ENCODE measurements at places on chromosomes 2 and 18.

- DNase-seq, result no peak
Observed at GRCh38 chr2:202636213-202636513, 1.4 kb downstream of the FAM117B start.

DNA sequence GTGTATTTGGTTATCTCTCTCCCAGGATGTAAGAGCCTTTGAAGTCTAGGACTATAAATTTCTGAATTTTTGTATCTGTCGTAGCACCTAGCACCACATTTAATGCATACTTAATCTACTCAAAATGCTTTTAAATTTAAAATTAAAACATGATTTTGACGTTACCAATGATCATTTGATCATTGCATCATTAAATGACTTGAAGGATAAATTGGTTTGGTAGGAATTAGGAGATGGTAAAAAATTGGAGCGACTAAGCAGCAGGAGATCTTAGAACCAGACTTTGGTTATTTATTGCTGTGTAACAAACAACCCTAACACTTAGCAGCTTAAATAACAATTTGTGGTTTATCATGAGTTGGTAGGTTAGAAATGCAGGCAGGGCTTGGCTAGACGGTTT is 84.9 kb downstream of the MYO3B start:
- DNase-seq, result no peak

GRCh38 chr2:158477202-158477601 is 20.4 kb downstream of the PKP4 start:
- no peak for DNase-seq

DNA sequence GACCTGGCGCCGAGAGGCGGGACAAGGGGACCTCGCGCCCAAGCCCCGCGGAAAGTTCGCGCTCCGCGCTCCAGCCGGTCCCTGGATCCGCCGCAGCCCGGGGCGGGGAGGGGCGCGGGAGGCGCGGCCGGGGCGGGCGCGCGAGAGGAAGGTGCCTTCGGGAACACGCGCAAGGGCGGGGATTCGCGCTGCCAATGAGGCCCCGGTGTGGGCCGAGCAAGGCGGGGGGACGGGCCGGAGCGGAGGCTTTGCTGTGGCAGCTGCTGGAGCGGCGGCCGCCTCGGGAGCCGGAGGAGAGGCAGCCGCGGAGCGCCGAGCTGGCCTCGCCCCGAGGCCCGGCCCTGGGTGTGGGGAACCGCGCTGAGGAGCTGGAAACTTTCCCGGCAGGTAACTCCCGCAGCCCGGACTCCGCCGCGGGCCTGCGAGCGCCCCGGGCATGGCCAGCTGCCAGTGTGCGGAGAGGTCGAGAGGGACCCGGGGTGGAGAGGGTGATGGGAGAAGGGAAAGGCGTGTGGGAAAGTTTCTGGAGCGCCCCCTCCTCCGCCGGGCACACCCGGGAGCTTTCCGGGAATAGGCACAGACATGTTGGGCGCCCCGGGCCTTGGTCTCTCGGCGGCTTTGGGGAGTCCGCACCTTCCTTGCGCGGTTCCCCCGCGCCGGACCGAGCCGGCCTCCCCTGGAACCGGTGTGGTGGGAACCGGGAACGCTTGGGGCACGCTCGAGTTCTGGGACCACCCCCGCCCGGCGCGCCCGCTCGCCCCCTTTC is at the start of gene TANC1:
Gene TANC1 (plus strand): TSS at position 245 of the 766 bp plus-strand sequence. CDS start 97,271 bp downstream, outside the sequence.
- DNase-seq, result peak; percentile 95

GRCh38 chr2:37415128-37415820 is 70.8 kb downstream of the QPCT start:
- DNase-seq, result no peak

GRCh38 chr18:80106482-80107051 is 2.5 kb upstream of the ADNP2 start:
- DNase-seq, result no peak

- no peak for DNase-seq
Observed at GRCh38 chr2:148455791-148456190, 188.8 kb upstream of the EPC2 start.

GRCh38 chr2:223041527-223042109 is 10.4 kb upstream of the KCNE4 start:
- DNase-seq, result peak; percentile 91

GRCh38 chr18:55361492-55362250 is 226.3 kb downstream of the TCF4 start:
- no peak for DNase-seq

GRCh38 chr2:19362094-19362754 is 3.8 kb upstream of the OSR1 start:
- DNase-seq, result no peak

- DNase-seq, result no peak
Observed at GRCh38 chr2:181646415-181646987, 10.4 kb downstream of the CERKL start.

- DNase-seq, result no peak
Observed at GRCh38 chr2:215218587-215219577, 80.5 kb upstream of the ABCA12 start.

DNA sequence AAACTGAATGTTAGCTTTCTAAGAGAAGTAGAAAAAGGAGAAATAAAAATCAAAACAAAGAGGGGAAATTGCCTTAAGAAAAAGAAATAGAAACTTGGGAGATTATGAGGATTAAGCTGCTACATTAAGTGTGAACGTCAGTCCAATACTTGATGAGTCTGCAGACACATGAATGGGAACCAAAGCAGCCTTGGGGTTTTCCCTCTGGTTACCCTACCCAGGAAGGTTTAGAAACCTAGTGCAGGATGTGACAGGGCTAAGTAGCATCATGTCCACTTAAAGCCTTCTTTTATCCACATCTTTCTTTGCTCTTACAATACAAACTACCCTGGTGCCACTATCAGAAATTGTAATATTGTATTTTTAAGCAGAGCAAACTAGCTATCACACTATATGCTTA is 22.3 kb downstream of the SLC35F5 start:
- DNase-seq, result no peak

GRCh38 chr2:14867853-14868252 is 235.3 kb downstream of the LRATD1 start:
- no peak for DNase-seq

DNA sequence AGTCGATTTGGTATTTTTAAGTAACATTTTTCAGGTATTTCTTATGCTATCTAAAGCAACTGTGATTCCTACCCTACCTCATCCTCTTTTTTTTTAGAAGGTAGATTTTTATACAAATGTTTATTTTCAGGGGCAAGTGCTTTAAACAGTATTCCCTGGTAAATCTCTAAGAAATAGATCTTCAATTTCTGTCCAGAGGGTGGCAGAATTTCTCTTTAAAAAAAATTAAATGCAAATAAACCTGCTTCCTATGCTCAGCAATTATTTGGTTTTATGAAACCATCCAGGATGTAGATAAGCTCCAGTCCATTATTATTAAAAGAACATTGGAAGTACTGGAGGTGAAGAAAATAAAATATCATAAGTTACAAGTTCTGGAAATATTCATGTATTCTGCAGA is 191.9 kb downstream of the MYO3B start:
- DNase-seq, result no peak

DNA sequence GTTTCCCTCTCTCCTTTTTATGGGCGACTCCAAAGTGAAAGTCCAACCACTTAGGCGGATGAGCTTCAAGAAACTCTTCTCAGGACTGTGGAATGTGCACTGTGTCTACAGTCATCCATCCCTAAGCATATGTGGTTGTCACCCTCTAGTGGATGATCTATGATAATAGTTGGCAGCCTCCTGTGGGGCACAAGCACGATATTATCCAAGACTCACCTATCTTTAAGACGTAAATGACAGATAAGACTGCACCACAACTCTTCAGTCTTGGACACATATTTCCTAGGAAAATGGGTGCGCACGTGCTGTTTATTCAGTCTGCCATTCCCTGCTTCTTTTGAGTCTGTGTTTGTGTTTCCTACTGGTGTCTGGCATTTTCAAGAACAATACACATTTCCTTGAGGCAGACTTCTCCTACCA is 145.5 kb upstream of the CTAGE1 start:
- peak; percentile 85 for DNase-seq

DNA sequence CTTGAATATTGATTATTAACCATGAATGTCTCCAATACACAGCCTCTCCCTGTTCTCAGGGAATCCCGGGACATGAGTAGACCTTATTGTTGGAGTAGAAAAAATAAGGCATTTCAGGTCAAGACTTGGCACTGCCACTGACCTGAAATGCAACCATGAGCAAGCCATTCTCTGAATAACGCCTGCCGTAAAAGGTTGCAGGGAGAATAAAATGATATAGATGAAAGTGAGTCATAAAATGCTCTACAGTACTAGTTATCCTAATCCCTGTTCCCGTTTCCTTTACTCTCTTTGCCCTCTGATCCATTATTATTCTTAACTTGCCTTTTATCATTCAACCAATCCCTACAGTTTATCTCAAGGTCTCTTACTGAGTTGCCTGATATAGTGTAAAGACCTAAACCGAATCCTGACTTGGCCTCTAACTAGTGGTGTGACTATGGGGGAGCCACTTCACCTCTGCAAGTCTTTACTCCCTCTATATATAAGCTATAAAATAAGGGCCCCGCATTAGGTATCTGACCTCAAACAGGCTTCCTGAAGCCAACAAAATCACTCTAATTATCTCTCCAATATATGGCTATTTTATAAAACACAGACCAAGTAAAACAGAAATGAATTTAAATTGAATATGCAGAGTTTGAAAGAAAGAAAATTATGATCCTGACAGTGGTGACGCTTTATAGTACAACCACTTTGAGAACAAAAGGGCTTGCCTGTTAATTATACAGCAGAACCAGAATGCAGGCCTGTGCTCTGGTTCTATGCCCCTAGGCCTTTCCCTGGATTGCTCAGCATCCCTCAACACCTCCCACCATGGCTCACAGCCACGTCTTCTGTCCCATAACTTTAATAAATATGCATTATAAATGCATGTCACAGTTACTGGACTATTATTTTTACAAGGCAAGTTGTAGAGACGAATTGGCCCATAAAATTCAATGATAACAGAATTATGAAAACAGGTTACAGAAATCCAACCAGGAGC is 183.1 kb downstream of the STK39 start:
- DNase-seq, result no peak

DNA sequence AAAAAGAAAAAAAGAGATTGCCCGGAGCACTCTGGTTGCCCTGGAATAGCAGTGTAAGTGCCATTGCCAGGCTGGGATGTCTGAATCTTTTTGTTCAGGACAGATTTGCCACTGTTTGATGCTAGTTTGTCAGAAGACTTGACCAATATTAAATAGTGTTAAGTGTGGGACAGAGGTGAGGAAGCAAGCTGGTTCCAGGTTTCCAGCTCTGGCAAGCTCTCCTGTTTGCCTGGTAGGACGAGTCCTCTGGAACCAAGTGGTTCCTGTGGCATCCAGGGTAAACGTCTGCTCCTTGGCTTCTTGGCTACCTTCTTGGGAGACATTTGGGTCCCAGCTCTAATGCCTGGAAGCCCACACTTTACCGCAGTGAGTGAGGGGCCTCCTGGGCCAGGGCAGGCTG is 20.8 kb upstream of the IGFBP5 start:
- DNase-seq, result no peak

Data from urothelium cell line (cell line).